ENCODE measurements at places on chromosomes 7 and 10.

DNA sequence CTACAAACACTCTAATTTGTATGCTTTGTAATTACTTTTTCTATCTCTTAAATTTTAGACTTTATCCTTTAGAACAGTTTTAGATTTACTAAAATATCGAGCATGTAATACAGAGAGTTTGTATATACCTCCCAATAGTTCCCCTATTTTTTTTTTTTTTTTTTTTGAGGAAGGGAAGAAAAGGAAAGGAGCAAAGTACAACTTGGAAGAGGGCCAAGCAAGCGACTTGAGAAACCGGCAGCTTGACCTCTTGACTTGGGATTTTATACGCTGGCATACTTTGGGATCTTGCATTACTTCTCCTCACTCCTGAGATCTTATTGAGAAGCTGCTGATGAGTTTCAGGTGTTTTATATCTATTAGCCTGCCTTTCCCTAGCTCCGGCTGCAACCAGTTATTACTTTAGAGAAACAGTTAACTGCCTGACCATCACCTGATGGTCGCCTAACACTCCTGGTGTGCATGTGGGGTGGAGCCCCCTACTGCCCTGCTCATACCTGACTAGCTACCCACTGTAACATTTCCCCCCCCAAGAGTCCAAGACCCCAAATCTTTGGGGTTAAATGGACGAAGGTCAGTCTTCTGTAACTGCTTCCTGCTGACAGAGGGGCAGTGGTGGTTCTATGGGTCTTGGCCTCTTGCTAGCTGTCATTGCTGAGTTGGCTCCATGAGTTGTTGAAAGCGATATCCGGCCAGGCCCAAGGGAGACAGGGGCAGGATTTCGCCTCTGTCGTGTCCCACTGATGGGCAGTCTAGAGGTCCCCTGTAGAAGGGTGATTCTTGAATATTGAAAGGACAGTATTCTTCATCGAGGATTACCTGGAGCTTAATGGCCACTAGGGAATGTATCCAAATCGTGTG, 28.5 kb downstream of the MKLN1 start:
- DNase-seq, result no peak

DNA sequence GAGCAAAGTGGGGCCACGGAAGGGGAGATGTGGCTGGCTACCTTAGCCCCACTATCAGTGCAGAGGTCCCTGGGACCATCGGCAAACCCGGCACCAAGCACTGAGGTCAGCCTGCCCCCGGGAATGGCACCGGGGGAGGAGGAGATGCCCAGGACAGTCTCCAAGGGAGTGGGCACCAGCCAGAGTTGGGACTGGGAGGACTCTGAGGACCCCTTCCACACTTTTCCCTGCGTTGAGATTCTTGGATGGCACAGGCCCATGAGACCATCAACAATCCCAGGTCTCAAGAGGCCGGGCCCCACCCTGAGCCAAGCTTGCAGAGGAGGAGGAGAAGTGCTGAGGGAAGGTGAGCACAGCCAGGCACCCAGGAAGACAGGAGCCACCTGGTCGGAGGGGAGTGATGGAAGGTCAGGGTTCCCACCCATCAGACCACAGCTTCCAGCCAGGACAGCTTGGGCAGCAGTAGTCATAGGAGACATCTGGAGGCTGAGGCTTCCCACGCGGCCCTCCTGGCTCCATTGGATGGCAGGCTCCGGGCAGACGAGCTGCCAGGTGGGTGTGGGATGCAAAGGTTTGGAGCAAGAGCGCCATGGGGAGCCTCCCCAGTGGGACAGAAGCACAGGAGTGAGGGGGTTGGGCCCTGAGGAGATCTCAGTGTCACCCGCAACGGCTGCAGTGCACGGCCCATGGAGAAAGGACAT, 2.6 kb upstream of the OPN4 start:
- DNase-seq, result peak; percentile 44

- DNase-seq, result no peak
These were observed 350.3 kb downstream of the HPSE2 start for GRCh38 chr10:98885378-98885777.

DNA sequence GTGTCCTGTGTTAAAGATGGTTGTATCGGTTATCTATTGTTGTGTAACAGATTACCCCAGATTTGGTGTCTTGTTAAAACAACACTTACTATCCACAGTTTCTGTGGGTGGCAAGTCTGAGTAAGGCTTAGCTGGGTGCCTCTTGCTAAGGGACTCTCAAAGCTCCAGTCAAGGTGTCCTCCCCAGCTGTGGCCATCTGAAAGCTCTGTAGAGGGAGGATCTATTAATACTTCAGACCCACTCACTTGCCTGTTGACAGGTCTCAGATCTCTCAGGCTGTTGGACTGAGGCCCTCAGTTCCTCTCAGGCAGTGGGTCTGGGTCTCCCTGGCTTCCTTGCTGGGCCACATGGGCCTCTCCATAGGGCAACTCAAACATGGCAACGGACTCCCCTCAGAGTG, 19.6 kb downstream of the ARID5B start:
- DNase-seq, result no peak

GRCh38 chr7:25725451-25725850, 426.5 kb upstream of the NFE2L3 start:
- no peak for DNase-seq

- DNase-seq, result peak; percentile 89
These were observed 168.0 kb upstream of the RHEB start for GRCh38 chr7:151687523-151688235.

GRCh38 chr7:84264396-84264795, 69.8 kb upstream of the SEMA3A start:
- DNase-seq, result no peak

DNA sequence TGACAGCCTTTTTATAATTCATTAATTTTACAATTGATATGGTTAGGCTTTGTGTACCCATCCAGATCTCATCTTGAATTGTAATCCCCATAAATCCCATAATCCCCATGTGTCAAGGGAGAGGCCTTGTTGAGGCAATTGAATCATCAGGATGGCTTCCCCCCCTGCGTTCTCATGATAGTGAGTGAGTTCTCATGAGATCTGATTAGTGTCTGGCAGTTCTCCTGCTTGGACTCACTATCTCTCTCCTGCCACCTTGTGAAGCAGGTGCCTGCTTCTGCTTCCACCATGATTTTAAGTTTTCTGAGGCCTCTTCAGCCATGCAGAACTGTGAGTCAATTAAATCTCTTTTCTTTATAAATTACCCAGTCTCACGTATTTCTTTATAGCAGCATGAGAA, 165.7 kb upstream of the GNAI1 start:
- no peak for DNase-seq

DNA sequence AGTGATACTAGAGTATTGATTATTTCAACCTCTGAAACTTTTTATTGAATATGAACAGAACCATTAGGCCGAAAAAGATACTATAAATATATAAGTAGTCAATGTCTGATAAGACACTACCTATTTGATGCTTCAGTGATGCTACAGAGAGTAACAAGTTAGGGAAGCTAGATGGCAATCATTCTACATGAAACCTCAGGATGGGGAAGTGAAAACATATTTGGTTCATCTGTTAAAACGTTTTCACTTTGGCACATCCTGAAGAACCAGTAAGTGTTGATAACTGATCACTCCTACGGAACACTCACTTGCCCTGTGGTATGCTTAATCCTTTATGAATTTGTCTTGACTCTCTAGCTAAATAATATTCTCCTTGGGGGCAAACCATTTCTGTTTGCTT, 1064.9 kb downstream of the NXPH1 start:
- DNase-seq, result no peak

- no peak for DNase-seq
These were observed 9.9 kb downstream of the EPDR1 start for GRCh38 chr7:37930226-37930948.

- DNase-seq, result no peak
These were observed 13.7 kb downstream of the CALML3 start for GRCh38 chr10:5538446-5538845.
